ENCODE measurements at places on chromosomes 2 and 18. TPM values are rescaled to one million over a fixed set of nuclear protein-coding genes. Genes with fewer than 3 reads are reported as not detected.
A peak's percentile ranks its signal among the peaks of the same experiment; 100 is the strongest.

Gene PROKR1
- not detected for polyA plus RNA-seq

Gene KIAA2012
- polyA plus RNA-seq: not detected

DNA sequence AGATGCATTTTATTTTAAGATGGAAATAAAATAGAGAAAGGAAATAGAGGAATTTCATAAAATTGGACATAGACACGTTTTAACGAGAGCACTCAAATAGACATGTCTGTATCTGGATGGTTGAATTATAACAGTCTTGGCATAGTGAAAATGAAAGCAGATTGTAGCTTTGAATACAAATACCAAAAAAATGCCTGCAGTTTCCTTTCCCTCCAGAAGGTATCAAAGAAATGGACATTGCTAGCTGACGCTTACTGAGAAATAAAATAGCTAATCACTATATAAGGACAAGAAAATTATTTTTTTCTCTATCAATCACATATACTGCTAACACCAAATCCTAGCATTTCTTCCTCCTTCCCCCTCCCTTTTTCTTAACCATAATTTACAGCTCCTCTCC lies 11.4 kb upstream of the MAPRE2 start:
- H3K36me3 ChIP-seq: no peaks in the 10 kb centered on the region
- H3K27me3 ChIP-seq: no peaks in the 10 kb centered on the region
- peaks cover 28% of the 10 kb centered on the region for H3K4me1 ChIP-seq
- peak overlapping the region; percentile 29 for H3K4me3 ChIP-seq
- H3K27ac ChIP-seq: peak overlapping the region; percentile 71

DNA sequence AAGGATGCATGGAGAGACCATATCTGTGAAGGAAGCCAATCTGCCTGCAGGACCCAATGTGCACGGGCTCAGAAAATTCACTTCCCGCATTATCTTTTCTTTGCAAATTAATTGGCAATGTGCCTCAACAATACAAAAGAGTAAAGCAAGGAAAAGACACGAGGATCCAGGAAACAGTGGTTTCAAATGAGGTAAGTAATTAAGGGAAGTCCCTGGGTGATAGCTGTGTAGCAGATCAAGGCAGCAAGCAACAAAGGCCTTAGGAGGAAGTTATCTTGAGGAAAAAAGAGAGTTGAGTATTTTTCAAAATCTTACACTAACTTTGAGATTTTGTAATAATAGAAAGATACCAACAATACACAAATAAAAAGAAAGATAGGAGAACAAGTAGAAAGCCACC lies 44.3 kb upstream of the TGIF1 start:
- no peak for DNase-seq
- no peak overlapping the region for H3K27ac ChIP-seq
- no peaks in the 10 kb centered on the region for H3K4me1 ChIP-seq
